GM18507 (cell line): ENCODE measurements at places on chromosomes 2 and 18.

DNA sequence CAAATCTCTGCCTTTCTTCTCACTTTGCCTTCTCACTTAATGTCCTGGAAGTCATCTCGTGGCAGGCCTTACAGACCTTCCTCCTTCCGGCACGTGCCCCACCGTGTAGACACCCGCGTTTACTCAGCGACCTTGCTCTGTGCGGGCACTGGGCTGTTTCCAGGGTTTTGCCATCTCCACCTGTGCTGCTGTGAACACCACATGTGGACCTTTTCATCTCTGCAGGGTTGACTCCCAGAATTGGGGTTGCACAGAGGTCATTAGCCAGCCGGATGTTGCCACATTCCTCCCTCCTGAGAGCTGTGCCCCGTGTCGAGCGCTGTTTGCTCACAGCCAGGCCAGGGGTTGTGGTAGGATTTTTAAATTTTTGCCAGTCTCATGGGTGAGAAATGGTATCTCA lies 25.4 kb downstream of the KCNG2 start:
- no peak for DNase-seq

DNA sequence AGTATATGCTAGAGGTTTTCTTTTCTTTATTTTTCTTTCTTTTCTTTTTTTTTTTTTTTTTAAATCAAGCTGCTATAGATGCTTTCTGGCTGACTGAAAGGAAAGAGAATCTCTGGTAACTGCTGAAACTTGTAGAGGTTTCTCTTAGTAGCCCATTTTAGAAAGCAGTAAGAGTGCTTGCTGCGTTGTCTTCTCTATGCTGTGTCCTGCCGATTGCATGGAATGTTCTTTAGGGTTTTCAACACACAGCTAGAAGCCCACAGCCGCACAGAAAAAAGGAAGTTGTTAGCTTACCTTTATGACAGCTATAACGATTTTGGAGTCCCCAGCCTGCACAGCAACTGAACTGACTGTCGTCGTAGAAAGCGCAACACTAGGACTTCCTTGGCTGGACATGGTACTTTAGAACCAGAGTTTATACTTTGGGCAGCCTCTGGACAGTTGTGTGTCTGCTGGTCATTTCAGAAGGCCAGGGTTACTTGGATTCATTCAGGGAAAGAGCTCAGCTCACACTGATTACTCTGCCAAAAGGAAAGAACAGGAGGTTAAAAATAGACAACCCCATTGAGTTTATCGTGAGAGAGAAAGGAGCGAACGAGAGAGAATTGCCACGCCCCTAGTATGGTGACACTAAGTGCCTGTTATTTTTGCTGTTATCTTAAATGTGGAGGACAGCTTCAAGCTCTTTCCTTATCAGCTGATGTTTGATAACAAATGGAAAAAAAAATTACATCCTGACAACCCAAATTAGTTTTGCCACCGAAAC lies at the start of gene CCDC141:
CCDC141 (minus strand) TSS at position 592 of the 766 bp plus-strand sequence; CDS start at position 396, 196 bp downstream.
- no peak for DNase-seq

- DNase-seq, result no peak
These were observed 82.1 kb upstream of the PXDN start for GRCh38 chr2:1826226-1826905.

- DNase-seq, result no peak
These were observed 20.5 kb upstream of the KIF3C start for GRCh38 chr2:26002632-26003310.

DNA sequence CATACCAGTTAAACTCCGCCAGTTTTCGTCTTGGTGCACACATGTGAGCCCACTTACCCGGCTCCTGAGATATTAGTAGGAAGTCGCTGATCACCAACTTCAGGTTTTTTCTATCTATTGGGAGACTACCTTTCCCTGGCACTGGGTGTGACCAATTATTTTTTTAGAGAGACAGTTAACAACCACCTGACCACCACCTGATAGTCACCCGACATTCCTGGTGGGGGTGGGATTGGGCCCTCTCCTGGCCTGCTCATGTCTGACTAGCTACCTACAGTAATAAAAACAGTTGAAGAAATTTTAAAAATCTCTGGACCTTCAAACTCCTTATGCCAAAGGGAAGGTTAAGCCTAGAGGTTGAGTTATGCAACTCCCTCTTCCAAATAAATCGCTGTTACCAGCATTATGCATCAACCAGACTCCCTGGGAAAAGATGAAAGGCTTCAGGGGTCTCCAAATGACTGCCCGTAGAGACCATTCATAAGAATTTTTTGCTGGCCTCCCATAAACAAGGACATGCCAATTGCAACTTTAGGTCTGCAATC lies 27.8 kb downstream of the CREG2 start:
- no peak for DNase-seq

DNA sequence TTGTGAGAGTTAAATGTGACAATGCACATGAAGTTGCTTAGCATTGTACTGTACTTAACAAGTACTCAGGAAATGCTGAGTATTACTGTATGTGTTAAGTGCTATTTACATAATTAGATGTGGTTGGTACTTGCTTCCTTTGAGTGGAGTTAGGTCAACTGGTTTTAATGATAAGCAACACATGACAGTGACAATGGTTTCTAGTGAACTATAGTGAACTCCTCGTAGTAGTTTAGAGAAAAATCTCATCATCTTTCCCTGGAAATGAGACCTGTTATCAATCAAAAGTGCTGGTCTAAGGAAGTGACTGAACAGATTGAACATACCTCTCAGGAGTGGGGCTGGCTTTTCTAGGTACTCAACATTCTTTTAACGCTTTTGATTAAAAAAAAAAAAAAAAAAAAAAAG lies 29.2 kb upstream of the ZDBF2 start:
- DNase-seq, result no peak

GRCh38 chr18:24227977-24228666 lies 89.3 kb downstream of the CABYR start:
- no peak for DNase-seq

DNA sequence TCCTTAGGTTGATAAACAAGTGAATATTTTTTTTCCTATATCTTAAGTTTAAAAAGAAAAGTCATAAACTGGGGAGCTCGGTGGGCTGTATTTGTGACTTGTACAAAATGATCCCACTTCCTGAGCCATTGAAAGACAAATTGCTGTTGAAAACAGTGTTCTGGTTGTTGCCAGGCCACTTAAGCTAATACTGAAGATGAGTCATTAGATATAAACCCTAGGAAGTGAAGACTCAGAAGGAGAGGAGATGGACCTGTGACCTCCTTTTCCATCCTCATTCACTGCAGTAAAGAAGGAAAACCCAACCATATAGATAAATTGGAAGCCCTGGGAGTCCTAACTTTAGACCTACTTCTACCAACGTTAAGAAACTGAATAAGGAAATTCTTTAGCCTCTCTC lies 46.2 kb upstream of the SERPINE2 start:
- DNase-seq, result no peak

DNA sequence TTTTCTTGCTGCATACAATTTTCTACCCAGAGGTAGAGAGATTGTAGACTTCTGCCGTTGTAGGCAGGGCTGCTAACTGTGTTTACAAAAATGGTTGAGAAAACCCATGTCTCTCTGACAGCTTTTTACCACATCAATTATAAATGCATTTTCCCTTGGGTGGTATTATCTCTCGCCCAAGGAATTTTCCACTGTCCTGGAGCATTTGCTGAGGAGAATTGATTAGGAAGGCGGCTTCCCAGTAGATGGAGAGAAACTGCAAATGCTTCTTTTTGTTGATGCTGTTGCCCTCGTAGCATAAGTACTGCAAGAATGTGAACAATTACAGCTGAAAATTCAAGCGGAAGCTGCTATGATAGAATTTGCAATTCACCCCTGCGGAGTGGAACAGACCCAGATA lies 1007.7 kb upstream of the KLHL29 start:
- DNase-seq, result no peak

DNA sequence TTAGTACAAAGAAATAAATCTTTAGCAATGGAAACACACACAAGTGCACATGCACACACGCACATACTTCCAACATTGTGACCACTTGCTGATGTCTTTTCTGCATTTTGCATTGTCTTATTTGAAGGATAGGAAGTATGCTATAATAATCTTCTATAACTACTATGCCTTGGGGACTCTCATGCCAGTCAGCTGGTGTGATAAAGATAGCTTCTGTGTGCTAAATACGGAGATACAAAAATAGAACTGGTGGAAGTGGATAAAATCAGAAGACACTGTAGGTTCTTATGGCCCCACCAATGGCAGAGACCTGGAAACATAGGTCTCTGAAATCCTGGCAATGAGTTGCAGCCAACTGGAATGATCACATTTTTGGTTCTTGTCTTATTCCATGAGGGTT lies 31.5 kb upstream of the RASGRP3 start:
- DNase-seq, result no peak

GRCh38 chr2:241616168-241617125 lies 20.5 kb downstream of the THAP4 start:
- no peak for DNase-seq

GRCh38 chr2:97982621-97983020 lies 13.1 kb downstream of the TMEM131 start:
- DNase-seq, result no peak

DNA sequence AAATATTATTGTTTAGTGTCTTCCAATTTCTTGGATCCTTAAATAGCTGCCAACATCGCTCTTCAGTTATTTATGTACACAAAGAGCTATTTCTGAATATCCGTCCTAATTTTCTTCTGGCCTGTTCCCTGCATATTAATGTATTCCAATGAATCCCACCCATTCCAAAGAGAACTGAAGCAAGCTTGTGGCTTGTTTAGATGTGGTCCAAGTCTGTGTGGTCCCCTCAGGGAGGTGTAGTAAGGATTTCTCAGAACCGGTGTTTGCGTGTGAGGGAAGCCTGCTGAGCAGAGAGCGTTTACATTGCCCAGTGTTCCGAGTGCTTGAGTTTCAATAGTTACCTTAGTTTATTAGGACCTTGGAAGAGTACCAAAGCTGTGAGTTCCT lies 25.1 kb upstream of the IL1R1 start:
- no peak for DNase-seq

- DNase-seq, result no peak
These were observed 1488.8 kb upstream of the NXPH2 start for GRCh38 chr2:140269000-140269399.

GRCh38 chr2:141063406-141063805 lies 1067.4 kb downstream of the LRP1B start:
- no peak for DNase-seq

DNA sequence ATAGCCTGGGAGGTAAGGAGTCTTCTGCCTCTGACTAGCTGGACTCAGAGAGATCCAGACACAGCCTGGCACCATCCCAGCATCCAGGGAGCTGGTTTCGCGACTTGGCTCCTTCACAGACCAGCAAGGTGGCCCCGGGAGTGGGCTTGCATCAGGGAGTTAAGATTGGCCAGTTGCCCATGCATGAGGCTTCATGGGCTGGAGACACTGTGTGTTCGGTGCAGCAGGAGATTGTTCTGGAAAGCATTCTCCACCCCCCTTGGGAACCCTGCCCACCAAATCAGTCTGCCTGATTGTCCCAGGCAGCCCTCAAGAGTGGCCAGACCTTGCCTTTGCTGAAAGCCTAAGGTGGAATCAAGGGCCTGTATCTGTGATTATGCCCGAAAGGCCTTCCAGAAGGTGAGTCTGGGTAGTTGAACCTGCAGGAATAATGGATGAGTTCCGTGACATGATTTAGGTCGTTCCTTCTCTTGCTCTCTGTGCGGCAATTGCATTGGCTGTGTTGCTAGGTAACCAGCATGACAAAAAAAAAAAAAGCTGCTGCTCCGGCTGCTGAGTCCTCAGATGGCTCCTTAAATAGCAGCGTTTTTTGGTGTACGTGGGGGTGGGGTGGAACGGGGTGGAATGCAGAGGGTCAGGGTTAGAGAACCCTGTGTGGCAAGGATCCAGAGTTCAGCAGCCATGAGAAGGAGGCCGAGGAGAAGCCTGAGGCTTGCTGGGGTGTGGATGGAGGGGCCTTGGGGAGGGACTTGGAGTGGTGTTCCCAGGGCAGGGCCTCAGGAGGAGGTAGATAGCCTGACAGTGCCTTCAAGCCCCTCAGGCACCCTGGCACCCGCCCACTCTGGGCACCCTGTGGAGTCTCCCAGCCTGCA lies 93.0 kb upstream of the MCFD2 start:
- no peak for DNase-seq

- DNase-seq, result no peak
These were observed 69.3 kb downstream of the MBP start for GRCh38 chr18:77063260-77063659.

GRCh38 chr2:73897934-73898333 lies 5.1 kb downstream of the ACTG2 start:
- DNase-seq, result no peak

DNA sequence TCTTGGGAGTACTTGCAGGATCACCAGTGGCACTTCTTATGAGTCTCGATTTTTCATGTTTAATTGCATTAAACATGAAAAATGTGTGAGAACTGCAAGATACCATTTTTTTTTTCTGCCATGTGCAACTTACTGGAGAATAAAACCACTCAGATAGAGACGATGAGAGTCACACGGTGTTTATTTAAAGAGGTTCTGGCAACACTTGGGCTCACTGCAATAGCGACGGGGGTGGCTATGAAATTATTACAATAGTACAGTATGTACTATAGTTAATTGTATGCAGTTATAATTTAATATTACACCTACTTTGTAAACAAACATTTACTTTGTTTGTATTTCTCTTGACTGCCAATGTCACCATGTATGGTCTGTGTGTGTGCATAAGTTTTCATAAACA lies 479.8 kb downstream of the NUP35 start:
- no peak for DNase-seq

GRCh38 chr18:3223356-3223755 lies 3.6 kb upstream of the MYOM1 start:
- no peak for DNase-seq

GRCh38 chr18:28039078-28039477 lies 137.9 kb downstream of the CDH2 start:
- no peak for DNase-seq

GRCh38 chr2:136770384-136770783 lies 5.0 kb downstream of the THSD7B start:
- DNase-seq, result no peak

DNA sequence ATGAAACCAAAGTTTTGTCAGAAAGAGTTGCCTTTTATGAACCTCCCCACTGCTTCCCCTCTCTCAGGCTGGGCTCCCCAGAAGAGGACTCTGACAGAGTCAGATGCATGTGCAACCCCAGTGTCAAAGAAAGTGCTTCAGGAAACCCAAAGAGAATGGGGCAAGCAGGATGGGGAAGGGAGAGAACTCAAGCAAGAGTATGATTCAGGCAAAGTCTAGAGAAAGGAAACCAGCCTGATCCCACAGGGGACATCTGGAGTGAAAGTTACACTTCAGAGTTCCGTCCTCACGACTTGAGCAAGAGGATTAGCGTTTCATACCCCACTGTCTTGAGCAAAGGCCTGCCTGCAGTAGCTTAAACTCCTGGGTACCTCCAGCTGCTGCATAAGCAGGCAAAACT lies 51.8 kb upstream of the EPC2 start:
- DNase-seq, result no peak

DNA sequence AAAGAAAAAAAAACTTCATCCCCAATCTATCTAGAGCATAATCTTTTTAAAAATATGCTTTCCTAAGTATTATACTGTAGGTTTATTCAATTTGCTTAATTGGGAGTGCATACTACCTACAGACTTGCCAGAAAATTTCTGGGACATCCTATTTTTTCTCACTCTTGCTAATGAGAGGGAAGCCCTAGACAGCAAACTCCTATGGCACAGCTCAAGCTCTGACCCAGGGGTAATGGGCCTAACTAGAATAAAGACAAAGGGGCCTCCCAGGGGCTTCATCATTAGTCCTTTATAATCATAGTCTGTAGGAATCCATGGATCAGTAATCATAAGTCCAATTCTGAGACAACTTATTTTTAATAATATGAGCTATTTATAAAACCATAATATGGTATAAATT lies 142.6 kb upstream of the ITGA4 start:
- no peak for DNase-seq
